ENCODE measurements at places on chromosomes 16 and 17.

- DNase-seq, result no peak
Observed at GRCh38 chr17:8537734-8538133, 92.8 kb downstream of the MYH10 start.

DNA sequence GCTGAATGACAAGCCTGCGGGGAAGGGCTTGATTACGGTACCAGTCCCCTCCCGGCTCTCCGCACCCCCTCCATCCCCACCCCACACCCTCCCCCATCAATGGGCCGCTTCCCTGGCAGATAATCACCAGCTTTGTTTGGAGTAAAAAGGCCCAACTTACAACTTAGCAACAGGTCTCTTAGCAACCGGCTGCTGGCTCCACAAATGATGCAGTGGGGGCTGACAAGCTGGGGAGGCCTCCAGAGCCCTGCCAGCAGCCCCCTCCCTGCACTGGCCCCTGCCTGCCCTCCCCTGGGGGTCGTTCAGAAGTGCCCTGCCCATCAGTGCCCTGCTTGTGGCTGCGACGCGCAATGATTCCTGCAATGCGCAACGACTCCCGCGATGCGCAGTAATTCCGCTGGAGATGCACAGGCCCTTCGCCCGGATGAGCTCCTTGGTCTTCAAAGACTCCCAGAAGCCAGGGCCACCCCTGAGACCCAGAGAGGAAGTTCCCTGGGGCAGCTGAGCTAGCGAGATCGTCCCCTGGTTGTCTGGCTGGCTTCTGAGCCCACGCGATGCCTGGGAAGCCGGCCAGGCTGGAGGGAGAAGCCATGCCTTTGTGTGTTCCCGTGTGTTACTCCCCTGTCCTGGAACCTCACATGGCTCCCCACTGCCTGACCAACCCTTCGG, 23.3 kb downstream of the CPNE2 start:
- DNase-seq, result peak; percentile 87

- no peak for DNase-seq
Observed at GRCh38 chr17:53792997-53793396, 29.7 kb upstream of the KIF2B start.

GRCh38 chr16:21638573-21638975, 13.8 kb downstream of the IGSF6 start:
- no peak for DNase-seq

DNA sequence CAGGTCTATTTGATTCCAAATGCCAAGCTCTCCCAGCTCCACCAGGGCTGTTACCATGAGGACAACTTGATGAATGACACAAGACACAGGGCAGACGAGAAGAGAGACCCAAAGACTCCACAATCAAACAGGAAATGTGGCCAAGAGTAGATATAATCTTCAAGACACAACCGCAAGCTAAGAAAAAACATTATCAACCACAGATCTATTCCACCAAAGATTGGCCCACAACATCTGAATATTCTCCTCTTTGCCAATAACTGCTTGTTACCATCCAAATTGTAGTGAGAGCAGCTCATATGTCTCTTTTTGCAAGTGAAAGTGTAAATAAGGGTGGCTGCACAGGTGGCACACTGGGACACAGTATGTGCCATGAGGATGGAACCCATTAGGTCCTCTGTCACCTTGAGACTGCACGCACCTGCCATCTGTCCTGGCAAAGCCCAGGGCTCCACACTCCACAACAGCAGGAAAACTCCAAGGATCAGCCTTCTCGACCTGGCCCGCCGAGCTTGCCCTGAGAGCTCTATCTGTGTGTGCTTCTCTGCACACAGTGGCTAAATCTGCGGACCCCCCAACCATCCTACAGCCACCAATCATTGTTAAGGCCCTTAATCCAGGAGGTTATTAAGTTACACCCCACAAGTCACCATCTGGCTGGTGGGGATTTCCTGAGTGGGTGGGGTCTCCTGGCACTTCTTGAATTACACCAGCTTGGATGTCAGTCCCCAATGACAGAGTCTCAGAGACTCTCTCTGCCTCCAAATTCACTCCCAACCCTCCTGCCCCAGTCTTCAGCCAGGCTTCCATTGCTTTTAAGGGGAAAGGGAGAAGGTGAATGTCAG, 50.5 kb downstream of the DYNLRB2 start:
- no peak for DNase-seq

- DNase-seq, result no peak
Observed at GRCh38 chr17:43216369-43216761, 4.7 kb downstream of the TMEM106A start.

DNA sequence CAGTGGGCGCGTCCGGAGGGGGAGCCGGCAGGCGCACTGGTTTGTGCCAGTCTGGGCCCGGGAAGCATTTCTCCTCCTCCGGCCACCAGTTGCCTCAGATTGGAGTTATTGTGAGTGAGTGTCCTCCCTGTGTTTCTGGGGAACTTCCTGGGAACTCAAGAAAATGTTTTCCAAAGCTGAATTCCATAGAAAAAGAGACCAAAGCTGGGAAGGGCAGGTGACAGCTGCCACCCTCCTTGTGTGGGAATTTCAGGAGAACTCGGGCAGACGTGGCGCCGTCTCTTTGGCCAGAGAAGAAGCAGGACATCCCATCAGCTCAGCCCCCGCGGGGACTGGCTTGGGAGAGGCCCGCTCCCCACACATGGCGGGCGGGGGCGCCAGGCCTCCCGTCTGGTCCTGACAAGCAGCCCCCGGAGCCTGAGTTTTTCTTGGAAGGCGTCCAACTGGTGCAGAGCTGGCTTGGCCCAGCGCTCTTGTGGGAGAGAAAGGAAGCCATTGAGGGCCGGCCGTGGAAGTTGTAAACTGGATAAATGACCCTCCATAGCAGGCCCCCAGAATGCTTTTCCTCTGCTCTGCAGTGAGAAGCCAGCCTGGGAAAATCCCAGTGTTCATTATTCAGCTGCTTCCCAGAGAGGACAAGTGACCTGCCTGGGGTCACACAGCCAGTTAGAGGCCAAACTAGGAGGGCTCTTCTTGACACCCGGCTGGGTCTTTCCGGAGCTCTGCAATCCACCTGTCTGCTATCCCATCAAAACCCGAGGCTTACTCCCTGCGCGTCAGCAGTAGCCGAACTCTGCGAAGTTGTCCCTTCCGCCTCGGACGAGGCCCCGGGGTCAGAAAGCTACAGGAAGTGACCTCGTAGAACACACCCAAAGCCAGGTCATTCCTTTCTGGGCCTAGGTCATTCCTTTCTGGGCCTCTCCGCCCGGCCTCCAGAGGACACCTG, 39.2 kb upstream of the GSE1 start:
- DNase-seq, result peak; percentile 91

DNA sequence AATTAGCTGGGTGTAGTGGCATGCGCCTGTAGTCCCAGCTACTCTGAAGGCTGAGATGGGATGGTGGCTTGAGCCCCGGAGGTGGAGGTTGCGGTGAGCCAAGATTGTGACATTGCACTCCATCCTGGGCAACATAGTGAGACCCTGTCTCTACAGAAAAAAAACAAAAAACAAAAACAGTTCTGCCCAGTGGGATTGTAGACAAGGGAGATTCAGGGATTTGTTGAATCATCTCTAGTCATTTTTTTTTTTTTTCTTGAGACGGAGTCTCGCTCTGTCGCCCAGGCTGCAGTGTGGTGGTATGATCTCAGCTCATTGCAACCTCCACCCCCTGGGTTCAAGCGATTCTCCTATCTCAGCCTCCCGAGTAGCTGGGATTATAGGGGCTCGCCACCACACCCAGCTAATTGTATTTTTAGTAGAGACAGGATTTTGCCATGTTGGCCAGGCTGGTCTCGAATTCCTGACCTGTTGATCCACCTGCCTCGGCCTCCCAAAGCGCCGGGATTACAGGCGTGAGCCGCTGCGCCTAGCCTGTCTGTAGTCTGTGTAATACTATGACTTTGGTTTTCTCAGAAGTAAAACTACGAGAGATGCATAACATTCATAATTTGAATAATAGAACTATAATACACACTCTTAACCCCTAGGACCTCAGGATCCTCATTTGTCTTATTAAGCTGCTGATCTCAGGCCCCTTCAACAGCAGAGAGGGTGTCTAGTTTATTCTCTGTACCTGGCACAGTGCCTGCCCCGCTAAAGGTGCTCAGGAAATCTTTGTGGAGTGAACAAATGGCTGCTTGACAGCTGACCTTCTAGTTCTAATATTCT, 1.4 kb downstream of the TEN1 start:
- no peak for DNase-seq

DNA sequence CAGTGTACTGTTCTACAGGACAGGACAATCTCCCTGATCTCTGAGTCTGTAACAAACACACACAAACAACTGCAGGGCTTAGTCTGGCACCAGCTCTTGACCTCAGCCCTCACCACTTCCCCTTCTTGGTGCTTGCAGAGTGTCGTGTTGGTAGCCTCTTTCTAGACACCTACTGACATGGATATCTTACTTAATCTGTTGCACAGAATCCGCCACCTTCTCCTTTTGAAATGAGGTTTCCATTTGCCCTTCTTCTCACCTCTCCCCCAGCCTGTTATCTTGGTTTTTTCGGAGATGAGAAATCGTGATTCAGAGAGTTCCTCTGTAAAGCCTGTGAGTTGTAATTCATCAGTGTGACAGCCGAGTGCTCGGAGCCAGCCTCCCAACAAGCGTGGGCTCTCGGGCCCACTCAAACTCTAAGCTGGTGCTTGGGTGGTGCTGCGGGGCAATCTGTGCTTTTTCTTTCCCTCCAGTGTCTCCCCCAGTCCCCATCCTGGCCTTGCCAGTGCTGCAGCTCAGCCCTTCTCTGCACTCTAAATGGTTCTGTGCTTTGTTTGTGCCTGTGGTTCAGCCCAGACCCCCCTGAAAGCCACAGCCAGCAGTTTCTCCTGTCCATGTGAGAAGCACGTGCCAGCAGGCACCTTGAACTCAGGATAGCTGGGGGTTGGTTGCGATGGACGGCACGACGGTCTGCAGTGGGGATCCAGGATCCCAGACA, 28.1 kb downstream of the KIAA0513 start:
- peak; percentile 54 for DNase-seq

- DNase-seq, result peak; percentile 90
Observed at GRCh38 chr16:9996221-9996620, 186.0 kb downstream of the GRIN2A start.

DNA sequence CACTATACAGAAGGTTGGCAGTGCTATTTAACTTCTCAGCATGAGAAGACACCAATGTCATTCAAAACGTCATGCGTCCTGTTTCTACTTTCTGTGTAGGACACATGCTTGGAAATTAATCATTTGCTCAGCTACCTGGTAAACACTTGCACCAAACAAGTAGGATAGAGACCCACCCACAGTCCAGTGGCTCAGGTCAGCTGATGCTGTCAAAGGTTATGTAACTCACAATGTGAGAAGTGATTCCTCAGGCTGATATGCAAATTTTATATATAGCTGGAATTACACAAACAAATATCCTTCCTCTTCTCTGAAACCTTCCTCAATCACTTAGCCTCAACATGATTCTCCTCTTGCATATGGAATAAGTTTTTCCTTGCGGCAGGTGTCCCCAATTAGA, 59.6 kb downstream of the ZZEF1 start:
- DNase-seq, result no peak

DNA sequence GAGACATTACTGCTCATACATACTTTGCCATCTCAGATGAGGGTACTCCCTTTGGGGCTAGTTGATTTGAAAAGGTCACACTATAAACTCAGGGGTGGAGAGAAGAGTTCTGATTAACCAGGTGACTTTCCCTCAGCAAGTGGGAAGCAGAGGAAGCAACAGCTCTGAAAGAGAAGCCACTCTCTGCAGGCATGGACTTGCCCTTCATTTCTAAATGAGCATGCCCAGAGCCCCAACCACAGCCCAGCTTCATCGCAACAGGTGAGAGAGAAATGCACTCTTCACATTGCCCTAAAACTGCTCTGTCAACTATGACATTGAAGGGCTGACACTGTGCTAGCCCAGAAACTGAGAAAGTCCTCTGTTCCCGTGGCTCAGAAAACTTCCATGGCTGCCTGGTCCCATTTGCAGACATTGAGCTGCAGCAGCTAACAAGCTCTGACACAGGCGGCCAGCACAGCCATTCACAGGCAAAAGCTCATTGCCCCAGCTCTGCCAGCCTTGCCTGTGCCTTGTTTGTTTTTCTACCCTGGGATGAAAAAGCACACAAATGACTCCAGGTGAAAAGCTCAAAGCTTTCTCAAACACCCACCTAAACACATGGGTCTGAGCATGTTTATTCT, 419.8 kb upstream of the DYNLRB2 start:
- no peak for DNase-seq

GRCh38 chr17:28968914-28969295, 17.6 kb upstream of the PHF12 start:
- no peak for DNase-seq

GRCh38 chr17:18021372-18021771, 17.6 kb downstream of the ATPAF2 start:
- no peak for DNase-seq

- DNase-seq, result no peak
Observed at GRCh38 chr17:76820039-76820438, 48.2 kb upstream of the MGAT5B start.

DNA sequence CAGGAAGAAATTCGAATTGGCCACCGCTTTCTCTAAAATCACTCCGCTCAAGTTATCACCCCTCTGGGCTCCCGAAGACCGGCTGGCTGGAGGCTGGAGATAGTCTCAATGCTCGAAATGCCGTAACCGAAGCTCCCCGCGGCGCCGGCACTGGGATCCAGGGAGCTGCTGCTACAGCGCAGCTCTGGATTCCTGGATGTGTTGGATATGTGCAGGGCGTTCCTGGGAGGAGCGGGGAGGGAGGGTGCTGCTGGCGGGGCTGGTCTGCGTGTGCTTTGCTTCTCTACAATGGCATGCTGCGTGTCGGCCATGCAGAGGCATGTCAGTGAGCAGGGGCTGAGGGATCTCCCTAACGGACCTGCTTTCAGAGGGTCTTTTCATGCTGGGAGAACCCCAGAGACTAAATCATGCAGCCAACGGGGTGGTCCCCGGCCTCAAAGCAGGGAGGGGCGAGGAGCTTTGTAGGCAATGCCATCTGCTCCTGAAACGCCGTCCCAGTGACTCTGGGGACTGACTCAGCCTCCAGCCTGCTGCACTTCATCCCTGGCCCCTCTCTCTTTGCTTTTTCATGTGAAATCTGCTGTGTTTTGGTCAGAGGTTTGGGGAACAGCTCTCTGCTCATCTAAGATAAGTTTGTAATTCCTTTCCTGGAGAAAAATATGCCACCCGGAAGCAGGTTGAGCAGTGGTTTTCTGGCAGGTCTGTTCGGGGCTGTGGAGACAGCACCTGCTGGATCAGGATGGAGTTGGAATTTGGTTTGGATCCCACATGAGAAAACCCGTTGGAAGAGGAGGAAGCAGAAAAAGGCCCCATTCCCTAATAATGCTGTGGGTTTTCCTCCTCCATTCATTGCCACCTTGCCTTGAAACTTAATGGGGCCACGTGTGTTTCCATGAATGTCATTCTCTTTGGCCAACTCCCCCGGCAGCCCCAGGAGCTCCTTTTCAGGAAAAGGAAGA, 311.4 kb downstream of the SEC14L1 start:
- peak; percentile 89 for DNase-seq

All from astrocyte of the hippocampus (primary cell).